DMS79 (cell line): ENCODE measurements at places on chromosomes 2 and 18.

DNA sequence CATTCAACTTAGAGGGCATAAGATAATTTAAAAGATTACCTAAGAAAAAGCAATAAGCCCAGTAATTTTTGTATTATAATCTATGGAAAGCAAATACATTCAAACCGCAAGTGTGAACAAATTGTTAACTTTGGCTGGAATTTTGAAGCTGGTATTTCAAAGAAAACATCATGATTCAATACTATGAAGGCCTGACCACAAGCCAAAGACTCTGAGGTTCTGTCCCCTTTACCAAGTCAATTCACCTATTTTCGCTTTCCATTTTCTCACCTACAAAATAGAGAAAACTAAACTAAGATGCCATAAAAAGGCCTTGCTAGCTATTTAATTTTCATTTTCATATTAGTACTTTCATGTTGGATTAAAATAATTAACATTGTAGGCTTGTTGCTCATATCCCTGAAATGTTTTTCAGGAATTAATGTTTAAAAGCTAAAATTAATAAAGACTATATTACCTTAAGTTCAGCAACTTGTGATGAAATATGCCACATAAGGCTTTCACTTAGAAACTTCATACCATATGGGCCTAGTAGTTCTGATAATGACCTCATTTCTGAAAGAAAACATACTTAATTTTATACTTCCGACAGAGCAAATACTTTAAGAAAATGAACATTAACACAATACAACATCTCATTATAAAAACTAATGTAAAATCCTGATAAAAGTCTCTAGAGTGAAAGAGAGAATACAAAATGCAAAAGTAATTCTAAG, 85.7 kb upstream of the FRZB start:
- no peak for DNase-seq

DNA sequence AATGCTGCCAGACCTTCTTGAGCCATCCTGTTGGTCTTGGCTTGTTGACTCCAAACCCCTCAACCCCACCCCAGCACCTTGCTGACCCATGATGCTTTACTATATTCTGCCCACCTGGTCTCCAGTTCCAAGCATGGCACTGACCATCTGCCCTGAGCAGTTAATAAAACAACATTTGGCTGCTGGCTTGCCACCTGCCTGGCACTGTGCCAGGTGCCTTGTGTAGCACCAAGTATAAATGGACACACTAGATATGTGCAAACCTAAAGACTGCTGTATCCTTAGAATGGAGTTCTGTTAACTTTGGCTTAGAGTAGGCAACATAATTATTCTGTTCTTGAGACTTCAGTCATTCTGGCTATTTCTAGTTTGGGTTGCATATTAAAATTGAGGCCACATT, 91.4 kb downstream of the ACSL3 start:
- DNase-seq, result no peak

DNA sequence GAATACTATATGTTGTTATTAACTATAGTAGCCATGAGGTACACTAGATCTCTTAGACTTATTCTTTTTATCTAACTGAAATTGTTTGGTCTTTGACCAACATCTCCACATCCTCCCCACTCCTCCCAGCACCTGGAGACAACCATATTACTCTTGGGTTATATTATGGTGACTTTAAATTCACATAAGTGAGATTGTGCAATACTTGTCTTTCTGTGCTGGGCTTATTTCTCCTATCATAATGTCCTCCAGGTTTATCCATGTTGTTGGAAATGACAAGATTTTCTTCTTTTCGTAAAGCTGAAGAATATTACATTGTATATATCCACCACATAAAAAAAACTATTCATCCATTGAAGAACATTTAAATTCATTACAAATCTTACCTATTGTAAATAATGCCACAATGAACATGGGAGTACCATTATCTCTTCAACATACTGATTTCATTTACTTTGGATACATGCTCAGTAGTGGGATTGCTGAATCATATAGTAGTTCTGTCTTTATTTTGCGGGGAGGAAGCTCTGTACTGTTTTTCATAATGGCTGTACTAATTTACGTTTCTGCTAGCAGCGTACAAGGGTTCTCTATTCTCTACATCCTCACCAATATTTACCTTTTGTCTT, 159.2 kb upstream of the SCN7A start:
- no peak for DNase-seq

DNA sequence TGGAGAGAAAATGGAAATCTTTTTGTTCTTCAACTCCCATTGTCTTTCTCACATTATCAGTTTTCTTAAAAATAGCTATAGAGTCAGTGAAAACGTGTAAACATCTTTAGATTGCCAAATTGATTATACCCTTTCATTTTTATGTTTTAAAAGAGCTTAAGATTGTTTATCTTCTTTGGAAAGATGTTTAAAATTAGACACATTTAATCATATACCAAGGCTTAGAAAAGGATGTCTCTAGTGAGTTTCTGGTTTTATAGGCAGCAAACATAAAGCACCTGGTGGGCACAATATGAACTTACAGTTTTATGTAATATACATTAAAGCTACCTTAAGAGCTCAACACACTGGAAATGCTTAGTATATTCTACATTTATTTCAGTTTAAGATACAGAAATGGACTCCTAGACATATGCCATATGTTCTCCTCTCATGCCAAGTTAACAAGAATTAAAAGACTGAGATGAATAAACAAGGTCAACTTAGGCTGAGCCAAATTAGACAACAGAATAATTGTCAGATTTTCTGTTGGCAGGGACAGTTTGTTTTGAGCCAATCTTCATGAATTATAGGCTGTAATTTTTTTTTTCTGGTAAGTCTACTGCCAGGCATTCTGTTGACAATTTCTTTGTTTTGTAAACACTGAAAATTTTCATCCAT, 112.7 kb downstream of the OTX1 start:
- DNase-seq, result no peak

DNA sequence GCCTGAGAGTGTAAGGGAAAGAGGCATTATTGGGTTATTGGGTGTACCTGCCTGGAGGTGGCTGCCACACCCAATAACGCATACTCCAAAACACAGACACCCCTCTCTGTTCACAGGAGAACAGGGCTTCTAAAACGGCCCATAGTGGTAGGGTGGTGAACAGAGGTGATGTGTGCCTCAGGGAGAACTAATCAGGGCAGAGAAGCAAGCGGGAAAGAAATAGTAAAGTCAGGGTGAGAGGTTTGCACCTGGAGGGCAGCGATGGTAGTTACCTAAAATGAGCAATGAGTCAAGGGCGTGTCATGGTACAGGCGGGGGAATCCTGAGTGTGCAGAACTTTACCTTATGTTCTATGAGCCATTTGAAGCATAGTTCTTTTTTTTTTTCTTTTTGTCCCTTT, 21.6 kb upstream of the VPS4B start:
- no peak for DNase-seq

GRCh38 chr2:95068256-95068655, 42.7 kb downstream of the MAL start:
- no peak for DNase-seq

DNA sequence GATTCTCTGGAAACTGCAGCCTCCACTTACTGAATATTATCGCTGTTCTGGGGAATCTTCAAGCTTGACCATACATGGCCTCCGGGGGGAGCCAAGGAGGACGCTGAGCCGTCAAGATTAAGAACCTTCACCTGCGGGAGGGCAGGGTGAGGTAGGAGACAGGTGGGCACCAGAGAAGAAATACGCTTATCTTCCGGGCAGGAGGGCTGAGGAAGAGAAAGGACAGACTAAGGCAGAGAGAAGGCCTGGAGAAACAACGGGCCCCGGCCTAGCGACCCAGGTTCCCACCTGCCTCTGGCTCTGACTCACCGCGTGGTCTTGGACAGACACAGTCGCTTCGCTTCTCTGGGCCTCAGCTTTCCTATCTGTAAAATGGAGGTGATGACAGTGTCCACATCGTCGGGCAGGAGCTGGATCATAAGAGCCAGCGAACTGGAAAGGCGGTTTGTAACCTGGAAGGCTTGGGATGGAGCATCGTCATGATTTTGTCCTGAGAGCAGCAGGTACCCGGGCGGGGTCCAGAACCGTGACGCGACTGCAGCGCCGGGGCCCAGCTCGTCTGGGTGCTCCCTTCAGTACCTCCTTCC, 659 bp downstream of the ZNF142 start:
- peak; percentile 44 for DNase-seq

- no peak for DNase-seq
Measured at GRCh38 chr2:236665572-236666118, 96.0 kb downstream of the ACKR3 start.

GRCh38 chr2:43407935-43408334, 181.5 kb upstream of the ZFP36L2 start:
- DNase-seq, result no peak

GRCh38 chr2:207772081-207772843, 2.6 kb upstream of the FZD5 start:
- no peak for DNase-seq

GRCh38 chr18:5678278-5678677, 134.5 kb upstream of the EPB41L3 start:
- DNase-seq, result no peak

DNA sequence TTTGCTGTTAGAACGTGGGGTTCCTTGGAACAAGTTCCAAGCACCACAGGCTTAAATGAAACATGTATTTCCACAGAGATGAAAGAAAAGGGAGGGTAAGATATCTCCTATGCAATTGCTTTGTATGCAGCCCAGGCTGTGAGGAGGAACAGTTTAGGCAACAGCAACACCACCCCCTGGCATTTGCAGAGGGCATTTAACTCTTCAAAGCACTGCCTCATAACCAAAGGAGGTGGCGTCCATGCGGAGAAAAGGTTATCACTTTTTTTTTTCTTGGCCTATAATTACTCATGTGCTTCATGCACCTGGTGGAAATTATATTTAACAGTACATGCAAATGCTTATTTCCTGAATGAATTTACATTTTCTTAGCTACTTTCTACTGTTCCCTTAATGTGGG, 286.0 kb downstream of the LPIN1 start:
- DNase-seq, result no peak

DNA sequence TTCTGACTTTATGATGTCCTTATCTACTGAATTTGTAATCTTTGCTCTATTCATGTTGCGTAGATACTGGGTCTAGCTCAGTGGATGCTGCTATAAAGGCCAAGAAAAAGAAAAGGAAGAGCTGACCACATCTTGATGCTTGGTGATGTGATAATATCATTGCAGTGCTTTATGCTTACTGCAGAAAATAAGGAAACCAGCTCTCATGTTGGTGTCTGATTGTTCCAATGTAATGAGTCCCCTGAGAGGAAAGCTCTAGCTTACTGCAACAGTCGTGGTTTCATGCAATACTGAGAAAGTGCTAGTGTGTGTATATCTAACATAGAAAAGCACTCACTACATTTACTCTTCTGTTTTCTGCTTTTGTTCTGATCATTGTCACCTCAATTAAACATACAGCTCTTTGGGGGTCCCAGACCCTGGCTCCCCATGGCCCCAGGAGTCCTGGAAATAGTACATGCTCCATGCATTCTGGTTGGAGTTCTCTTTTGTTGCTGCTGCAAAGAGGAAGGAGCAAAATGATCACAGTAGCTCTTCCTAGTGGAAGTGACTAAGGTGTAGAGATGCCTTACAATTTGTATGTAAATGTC, 338.8 kb downstream of the CYRIA start:
- peak; percentile 29 for DNase-seq

- DNase-seq, result no peak
Measured at GRCh38 chr2:138414014-138414413, 87.6 kb upstream of the SPOPL start.

DNA sequence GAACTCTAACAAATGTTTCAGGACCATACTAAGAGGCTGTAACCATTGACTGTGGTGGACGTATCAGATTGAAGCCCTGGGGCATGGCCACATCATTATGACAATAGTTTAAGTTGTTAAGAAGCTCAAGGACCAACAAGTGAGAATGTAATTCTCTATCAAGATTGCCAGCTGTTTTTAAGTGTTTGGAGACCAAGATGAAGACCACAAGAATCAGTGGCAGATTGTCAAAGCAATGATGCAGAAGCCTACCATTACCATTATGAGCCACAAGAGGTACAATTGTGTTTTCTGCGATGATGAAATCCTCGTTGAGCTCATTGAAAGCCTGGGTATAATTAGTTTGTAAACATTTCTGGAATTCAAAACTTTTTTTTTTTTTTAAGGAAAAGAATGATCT, 261.1 kb upstream of the ZEB2 start:
- DNase-seq, result peak; percentile 66
